ENCODE measurements at places on chromosomes 2 and 18. TPM values are rescaled to one million over a fixed set of nuclear protein-coding genes. Genes with fewer than 3 reads are reported as not detected.

The ZSWIM2 gene
- total RNA-seq = not detected

The NYAP2 gene
- total RNA-seq = not detected

The MYO5B gene
- 9.2 TPM for total RNA-seq

The PROKR1 gene
- total RNA-seq = not detected

Measured in A549 treated with Hydrocortisone at 1 μM for 4 hours (cell line).